ENCODE measurements at places on chromosomes 3 and 15.

DNA sequence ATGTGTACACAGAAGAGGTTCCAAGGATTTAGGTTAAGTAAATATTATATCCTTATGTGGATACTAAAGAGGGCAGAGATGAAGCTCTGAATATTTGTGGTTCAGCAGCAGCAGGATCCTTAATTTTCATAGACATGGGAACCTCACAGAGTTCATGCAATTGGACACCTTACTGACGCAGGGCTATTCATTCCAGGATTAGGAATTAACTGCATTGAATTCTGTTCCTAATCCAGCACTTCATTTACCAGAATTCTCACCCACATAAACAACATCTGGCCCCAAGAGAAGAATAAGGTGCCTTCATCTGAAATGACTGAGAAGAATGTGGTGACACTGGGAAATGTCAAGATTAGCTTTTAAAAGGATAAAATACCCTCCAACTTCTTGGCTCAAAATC lies 62.4 kb downstream of the ADAMTS9 start:
- DNase-seq: no peak

DNA sequence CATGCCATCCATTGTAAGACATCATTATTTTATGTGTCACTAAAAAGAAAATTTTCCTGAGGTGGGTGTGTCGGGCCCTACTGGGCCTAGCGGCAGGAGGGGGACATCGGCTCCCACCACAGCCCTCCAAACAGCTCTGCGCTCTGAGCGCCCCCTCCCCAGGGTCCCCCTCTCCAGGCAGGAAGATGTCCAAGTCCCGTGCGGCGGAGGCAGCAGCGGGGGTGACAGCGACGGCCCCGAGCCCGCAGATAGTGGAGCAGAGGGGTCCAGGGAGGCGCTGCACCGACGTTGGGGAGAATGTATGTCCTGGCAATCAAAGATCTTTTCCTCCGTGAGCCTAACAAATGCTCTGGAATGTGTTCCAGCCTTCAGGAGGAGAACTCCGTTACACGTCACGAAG lies 24.3 kb downstream of the GPR160 start:
- DNase-seq: no peak

DNA sequence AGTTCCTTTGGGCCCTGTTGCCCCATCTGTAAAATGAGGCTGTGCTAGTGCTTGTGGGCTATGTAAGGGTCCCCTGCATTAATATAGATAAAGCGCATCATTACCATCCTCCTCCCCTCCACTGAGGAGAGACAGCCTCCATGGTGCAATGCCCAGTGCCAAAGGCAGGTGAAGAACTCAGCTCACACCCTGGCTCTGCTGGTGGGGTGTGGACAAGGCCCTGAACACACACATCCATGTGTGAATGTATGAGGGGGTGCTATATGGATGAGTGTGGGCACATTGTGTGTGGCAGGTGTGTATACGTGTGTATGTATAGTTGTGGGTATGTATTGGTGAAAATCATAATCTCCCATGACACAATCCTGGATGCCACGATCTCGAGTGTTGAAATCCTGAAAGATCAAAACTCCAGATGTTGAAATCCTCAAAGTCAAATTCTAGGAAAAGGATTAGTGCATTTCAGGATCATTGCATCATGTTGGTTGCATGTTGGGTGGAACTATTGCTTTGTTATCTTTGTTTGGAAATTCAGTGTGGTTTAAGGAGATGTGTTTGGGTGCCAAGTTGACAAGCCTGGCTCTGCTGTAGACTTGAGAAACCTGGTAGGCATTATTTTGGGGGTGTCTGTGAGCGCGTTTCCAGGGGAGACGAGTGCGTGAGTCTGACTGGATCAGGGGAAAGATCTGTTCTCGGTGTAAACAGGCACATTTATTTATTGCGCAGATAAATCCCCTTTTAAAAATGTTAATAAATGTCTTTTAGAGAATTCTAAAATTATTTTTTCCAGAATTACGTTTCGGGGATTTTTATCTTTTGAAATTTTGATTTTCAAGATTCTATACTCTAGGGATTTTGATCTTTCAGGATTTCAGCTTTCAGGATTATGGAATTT lies 42.0 kb upstream of the SEC61A1 start:
- DNase-seq: no peak

DNA sequence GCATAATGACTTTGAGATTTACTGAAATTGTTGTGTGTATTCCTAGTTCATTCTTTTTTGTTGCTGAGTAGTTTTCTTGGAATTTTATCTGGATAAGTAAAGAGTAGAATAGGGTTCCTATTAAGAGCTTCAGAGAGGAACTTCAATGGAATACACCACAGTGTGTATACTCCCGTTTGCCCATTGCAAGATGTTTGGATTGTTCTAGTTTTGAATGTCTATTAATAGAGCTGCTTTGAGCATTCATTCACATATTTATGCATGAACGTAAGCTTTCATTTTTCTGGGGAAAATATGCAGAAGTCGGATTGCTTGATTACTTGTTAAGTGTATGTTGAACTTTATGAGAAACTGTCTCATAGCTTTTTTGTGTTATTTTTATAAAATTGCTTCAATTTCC lies 580.5 kb downstream of the OTOL1 start:
- DNase-seq: no peak

GRCh38 chr15:74038707-74039655 lies 43.4 kb downstream of the GOLGA6A start:
- DNase-seq: no peak

DNA sequence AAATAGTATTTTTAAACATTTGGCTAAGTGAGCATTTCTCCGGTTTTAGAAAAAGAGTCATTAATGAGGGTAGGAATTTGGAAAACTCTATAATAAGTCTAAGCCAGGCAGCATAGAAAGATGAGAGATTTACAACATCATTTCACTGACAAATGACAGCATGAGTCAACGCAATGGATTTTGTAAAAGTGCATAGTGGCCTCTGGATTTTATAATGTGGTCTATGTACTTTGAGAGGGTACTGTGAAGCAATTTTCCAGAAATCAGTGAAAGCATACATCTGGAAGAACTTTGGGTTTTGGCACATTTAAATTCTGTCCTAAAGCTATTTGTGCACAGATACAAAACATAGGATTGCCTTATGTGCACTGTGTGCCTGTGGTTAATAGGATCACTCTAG lies 130.8 kb upstream of the CCNL1 start:
- no peak for DNase-seq

DNA sequence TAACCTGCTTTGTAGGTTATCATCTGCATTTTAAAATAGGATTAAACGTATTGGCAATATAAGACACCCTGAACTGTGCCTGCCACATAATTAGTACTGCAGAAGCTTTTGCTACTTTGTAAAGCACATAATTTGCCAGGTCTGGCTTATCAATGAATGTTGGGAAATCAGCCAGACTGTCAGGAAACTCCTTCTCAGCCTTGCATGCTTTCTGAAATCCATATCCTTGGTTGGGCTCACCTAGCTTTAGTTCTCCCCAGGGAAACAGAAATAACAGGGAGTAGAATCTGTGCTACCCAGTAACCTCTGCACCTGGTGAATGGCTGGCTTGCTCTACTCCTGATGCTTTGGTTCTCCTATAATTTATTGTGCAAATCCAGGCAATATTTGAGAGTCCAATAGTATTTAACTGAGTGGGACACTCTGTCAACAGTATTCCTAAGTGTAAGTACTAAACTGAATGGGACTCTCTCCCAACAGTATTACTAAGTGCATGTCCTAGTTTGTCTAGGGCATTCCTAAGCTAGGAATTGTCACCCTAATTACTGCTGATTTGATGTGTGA lies 354.5 kb downstream of the WDR72 start:
- DNase-seq: no peak

DNA sequence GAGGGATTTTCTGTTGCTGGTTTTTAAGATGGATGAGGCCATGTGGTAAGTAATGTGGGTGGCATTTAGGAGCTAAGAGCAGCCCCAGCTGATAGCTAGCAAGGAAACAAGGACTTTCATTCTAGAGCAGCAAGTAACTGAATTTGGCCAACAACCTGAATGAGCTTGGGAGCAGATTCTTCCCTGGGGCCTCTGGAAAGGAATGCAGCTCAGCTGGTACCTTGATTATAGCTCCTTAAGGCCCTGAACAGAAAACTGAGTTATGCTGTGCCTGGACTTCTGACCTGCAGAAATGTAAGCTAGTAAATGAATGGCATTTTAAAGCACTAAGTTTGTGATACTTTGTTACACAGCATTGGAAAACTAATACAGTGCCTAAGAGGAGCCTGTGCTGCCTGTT lies 565.5 kb downstream of the PDCD6IP start:
- DNase-seq: no peak

GRCh38 chr15:89308236-89308635 lies 26.4 kb downstream of the POLG start:
- no peak for DNase-seq
